Activated CD4-positive, alpha-beta T cell treated with anti-CD3 and anti-CD28 coated beads, Interleukin-2, amount 10 ng/mL, durations not matched to agents 7 days and 5 days (primary cell): ENCODE measurements at places on chromosomes 16 and 17. TPM values are rescaled to one million over a fixed set of nuclear protein-coding genes. Genes with fewer than 3 reads are reported as not detected.

GRCh38 chr17:79745641-79746105, 14.9 kb downstream of the ENPP7 start:
- H3K4me3 ChIP-seq = peak overlapping the region; percentile 34
- H3K27ac ChIP-seq = peak overlapping the region; percentile 72
- no peak for DNase-seq
- peaks cover 40% of the 10 kb centered on the region for H3K27me3 ChIP-seq
- peaks cover 2% of the 10 kb centered on the region for H3K36me3 ChIP-seq
- peaks cover 20% of the 10 kb centered on the region for H3K4me1 ChIP-seq

GRCh38 chr16:48507886-48508285, 102.1 kb downstream of the N4BP1 start:
- DNase-seq = no peak
- H3K36me3 ChIP-seq = no peaks in the 10 kb centered on the region
- no peak overlapping the region for H3K27ac ChIP-seq
- no peak overlapping the region for H3K4me3 ChIP-seq

DNA sequence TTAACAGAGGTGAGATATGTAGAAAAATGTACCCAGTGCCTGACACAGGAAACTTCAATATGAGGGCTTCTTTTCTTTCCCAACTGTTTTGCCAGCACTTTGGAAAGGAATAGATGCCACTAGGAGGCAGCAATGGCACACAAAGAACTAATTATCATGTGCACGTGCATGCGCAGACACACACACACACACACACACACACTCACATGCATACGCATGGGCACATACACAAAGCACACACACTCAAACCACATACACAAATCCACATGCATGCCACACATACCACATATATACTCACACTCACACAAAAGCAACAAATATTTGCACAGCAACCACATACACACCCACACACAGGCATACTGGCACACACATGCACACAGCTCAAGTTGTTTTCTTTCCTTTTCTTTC, 8.8 kb upstream of the CEP112 start:
- peaks cover 19% of the 10 kb centered on the region for H3K4me1 ChIP-seq
- no peaks in the 10 kb centered on the region for H3K36me3 ChIP-seq
- H3K4me3 ChIP-seq = no peak overlapping the region
- H3K27me3 ChIP-seq = no peaks in the 10 kb centered on the region

DNA sequence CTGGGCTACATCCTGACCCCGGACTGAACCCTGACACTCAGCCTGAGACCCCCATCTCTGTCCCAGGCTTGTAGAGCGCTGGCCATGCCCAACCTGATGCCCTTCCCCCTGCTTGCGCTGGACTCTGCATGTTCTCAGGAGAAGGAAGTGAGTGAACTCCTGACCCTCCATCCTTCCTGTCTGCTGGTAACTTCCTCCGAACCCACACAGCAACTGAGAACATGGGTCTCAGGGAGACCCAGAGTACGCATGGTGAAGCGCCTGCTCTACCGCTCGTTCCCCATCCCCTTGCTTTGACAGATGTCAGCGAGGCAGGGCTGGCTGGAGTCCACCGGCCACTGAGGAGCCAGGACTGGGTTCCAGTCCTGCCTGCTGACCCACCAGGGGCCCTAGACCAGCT, 6.1 kb downstream of the CAMKK1 start:
- peaks cover 7% of the 10 kb centered on the region for H3K27me3 ChIP-seq
- peaks cover 44% of the 10 kb centered on the region for H3K4me1 ChIP-seq
- peak overlapping the region; percentile 23 for H3K4me3 ChIP-seq
- H3K36me3 ChIP-seq = no peaks in the 10 kb centered on the region
- DNase-seq = peak; percentile 28

DNA sequence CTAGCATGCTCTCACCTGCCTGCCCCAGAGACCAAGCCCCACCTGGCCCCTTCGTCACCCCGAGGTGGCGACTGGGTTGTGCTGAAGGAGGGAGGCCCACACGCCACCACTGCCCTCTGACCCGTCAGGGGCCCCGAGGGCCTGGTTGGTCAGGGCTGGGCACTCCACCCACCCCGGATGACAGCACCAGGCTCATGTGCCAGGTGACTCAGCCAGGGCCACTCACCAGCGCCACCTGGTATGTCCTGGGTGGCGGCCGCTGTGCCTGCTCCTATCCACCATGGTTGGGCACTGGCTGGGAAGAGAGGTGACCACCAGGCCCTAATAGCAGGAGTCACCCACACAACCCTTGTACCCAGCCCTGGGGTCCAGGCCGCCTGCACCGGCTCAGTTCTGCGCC, 68.9 kb downstream of the JPH3 start:
- H3K27me3 ChIP-seq = no peaks in the 10 kb centered on the region
- H3K36me3 ChIP-seq = no peaks in the 10 kb centered on the region
- no peak for DNase-seq
- H3K4me3 ChIP-seq = no peak overlapping the region
- H3K27ac ChIP-seq = no peak overlapping the region
- H3K4me1 ChIP-seq = no peaks in the 10 kb centered on the region

GRCh38 chr17:64460955-64461354, 12.0 kb downstream of the MILR1 start:
- H3K4me3 ChIP-seq = no peak overlapping the region
- no peak for DNase-seq
- peaks cover 19% of the 10 kb centered on the region for H3K4me1 ChIP-seq
- no peak overlapping the region for H3K27ac ChIP-seq

- H3K4me1 ChIP-seq = peaks cover 5% of the 10 kb centered on the region
- no peak for DNase-seq
- no peak overlapping the region for H3K4me3 ChIP-seq
- peaks cover 8% of the 10 kb centered on the region for H3K27me3 ChIP-seq
- H3K36me3 ChIP-seq = no peaks in the 10 kb centered on the region
Measured at GRCh38 chr17:56230660-56231059, 77.4 kb downstream of the ANKFN1 start.

DNA sequence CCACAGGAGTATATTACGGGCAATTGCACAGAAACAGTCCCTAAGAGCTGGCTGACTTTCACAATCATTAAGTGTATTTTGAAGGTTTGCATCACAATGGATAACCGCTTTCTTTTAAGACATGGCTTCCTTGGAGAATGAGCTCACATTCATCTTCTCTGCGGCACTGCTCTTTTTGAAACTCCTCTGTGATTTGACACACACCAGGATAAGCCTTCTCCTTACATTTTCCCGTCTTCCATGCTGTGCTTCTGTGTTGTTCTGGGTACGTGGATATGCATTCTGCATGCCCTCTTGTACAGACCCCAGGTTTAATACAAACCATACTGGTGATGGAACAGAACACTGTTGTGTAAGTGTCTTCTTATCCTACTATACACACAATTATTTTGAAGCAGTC, 89.5 kb upstream of the METRNL start:
- H3K4me3 ChIP-seq = no peak overlapping the region
- H3K36me3 ChIP-seq = peaks cover 44% of the 10 kb centered on the region
- peaks cover 41% of the 10 kb centered on the region for H3K4me1 ChIP-seq
- no peak overlapping the region for H3K27ac ChIP-seq
- peaks cover 9% of the 10 kb centered on the region for H3K27me3 ChIP-seq

DNA sequence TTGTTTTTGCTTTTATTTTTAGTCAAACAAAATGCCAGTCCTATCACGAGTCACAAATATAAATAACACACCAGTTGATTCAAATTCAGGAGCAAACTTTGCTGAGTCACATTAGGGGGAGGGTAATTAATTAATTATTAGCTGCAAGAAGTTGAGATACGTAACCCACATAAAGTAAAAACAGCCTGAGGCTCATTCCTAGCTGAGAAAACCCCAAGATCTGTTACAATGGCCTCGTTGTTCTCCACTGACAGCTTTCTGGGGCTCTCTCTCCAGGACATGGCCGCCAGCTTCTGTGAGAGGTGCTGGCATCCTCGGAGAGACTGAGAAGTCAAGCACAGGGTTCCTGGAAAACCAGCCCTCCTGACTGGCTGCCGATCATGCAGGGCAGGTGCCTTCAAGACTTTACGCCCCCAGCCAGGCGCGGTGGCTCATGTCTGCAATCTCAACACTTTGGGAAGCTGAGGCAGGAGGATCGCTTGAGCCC, 11.1 kb downstream of the RAB40B start:
- peaks cover 2% of the 10 kb centered on the region for H3K36me3 ChIP-seq
- no peak overlapping the region for H3K27ac ChIP-seq
- no peaks in the 10 kb centered on the region for H3K4me1 ChIP-seq
- no peak for DNase-seq
- H3K4me3 ChIP-seq = no peak overlapping the region

GRCh38 chr17:59746849-59747445, 39.5 kb downstream of the VMP1 start:
- H3K4me1 ChIP-seq = peaks cover 25% of the 10 kb centered on the region
- peaks cover 21% of the 10 kb centered on the region for H3K36me3 ChIP-seq
- no peak overlapping the region for H3K27ac ChIP-seq
- H3K27me3 ChIP-seq = no peaks in the 10 kb centered on the region

DNA sequence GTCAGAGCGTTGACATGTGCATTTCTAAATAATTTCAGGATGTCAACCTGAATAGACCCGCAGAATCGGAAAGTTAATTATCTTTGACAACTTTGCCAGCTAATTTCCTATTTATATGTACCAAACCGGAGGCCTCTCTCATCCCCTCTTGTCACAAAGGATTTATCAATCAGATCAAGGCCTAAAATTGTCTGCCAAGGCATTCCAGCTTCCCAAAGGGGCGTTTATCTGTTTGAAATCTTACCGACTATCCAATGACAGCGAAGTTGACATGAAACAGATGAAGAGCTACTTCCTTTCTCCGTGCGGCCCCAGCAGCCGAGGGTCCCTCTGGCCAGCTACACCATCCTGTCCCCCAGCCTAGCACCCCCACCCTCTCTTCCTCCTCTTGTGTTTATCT, 223.7 kb upstream of the DYNLRB2 start:
- H3K4me1 ChIP-seq = no peaks in the 10 kb centered on the region
- no peaks in the 10 kb centered on the region for H3K36me3 ChIP-seq
- no peak for DNase-seq
- H3K4me3 ChIP-seq = no peak overlapping the region
- peaks cover 7% of the 10 kb centered on the region for H3K27me3 ChIP-seq

- peaks cover 20% of the 10 kb centered on the region for H3K4me1 ChIP-seq
- DNase-seq = no peak
- H3K27me3 ChIP-seq = peaks cover 11% of the 10 kb centered on the region
- no peak overlapping the region for H3K4me3 ChIP-seq
- no peaks in the 10 kb centered on the region for H3K36me3 ChIP-seq
Measured at GRCh38 chr17:17669580-17670235, 11.6 kb upstream of the RAI1 start.

GRCh38 chr16:86653285-86654006, 75.1 kb downstream of the FOXL1 start:
- H3K27me3 ChIP-seq = peaks cover 4% of the 10 kb centered on the region
- no peak for DNase-seq
- no peak overlapping the region for H3K27ac ChIP-seq
- H3K36me3 ChIP-seq = no peaks in the 10 kb centered on the region
- H3K4me3 ChIP-seq = no peak overlapping the region

DNA sequence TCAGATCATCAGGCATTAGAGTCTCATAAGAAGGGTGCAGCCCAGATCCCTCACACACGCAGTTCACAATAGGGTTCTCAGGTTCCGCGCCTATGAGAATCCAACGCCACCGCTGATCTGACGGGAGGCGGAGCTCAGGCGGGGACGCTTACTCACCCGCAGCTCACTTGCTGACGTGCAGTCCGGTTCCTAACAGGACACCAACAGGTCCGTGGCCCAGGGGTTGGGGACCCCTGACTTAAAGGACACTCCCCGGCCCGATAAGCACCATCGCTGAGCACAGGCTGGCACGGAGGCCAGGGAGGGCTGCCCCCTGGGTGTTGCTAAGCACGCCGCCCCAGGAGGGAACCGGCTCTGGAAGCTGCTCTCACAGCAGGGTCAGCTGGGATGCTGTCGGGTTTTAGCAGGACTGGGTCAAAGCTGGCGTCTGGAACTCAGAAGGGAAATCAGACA, 30.1 kb upstream of the BAHCC1 start:
- no peak overlapping the region for H3K4me3 ChIP-seq
- peaks cover 39% of the 10 kb centered on the region for H3K27me3 ChIP-seq
- no peak for DNase-seq
- peaks cover 14% of the 10 kb centered on the region for H3K4me1 ChIP-seq
- no peaks in the 10 kb centered on the region for H3K36me3 ChIP-seq

GRCh38 chr17:47300718-47301117, 23.0 kb upstream of the EFCAB13 start:
- H3K4me3 ChIP-seq = no peak overlapping the region
- H3K36me3 ChIP-seq = peaks cover 5% of the 10 kb centered on the region

GRCh38 chr17:50263331-50264262, 10.7 kb upstream of the TMEM92 start:
- no peak for DNase-seq
- peaks cover 8% of the 10 kb centered on the region for H3K27me3 ChIP-seq
- H3K4me3 ChIP-seq = no peak overlapping the region
- H3K27ac ChIP-seq = no peak overlapping the region

- DNase-seq = no peak
- H3K27ac ChIP-seq = no peak overlapping the region
- no peak overlapping the region for H3K4me3 ChIP-seq
- H3K27me3 ChIP-seq = peaks cover 3% of the 10 kb centered on the region
- no peaks in the 10 kb centered on the region for H3K4me1 ChIP-seq
Measured at GRCh38 chr16:4239020-4239419, 2.9 kb downstream of the SRL start.

DNA sequence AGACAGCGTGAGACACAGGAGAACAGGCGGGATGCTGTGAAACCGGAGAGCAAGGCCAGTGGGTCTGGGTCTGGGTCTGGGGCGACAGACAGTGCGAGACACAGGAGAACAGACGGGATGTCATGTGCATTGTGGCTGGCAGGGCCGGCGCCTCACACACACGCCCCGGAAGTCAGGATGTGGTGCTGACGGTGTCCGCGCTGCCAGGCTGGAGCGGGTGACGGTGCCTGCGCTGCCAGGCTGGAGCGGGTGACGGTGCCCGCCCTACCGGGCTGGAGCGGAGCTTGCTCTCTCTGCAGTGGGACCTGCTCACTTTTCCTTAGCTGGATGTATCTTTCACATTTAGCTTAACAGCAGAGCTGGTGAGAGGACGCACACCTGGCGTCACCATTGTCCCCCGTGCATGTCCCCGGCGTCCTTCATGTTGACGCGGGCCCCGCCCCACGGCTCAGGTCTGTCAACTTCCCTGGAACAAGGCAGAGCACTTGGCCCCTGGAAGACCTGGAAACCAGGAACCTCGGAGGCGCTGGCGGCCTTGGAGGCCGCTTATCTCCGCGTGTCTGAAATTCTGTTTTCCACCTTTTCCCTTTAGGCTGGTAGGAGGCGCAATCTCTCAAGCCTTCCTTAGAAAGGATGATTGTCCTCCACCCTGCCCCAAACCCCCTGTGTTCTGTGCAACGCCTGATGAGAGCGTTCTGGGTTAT, 43.0 kb upstream of the ZNF750 start:
- H3K27me3 ChIP-seq = no peaks in the 10 kb centered on the region
- peaks cover 93% of the 10 kb centered on the region for H3K4me1 ChIP-seq
- peak overlapping the region; percentile 96 for H3K27ac ChIP-seq
- H3K4me3 ChIP-seq = peak overlapping the region; percentile 73

The CRHR1 gene
- total RNA-seq = not detected

The RPS6KB1 gene
- 50.3 TPM for total RNA-seq

The ZNF750 gene
- total RNA-seq = not detected

The C16orf96 gene
- 0.22 TPM for total RNA-seq

The GNAO1 gene
- total RNA-seq = 4.2 TPM

The CCL4 gene
- total RNA-seq = 2.8 TPM

The ZNF830 gene
- 24.4 TPM for total RNA-seq

The SMTNL2 gene
- not detected for total RNA-seq

The STXBP4 gene
- total RNA-seq = 5.5 TPM
